Caco-2 (cell line): ENCODE measurements at places on chromosomes 5 and 9. TPM values are rescaled to one million over a fixed set of nuclear protein-coding genes. Genes with fewer than 3 reads are reported as not detected.

ARID3C gene
- not detected in 2 replicates for total RNA-seq

GRCh38 chr9:34656992-34657391 is 5.0 kb downstream of the IL11RA start:
- no peak for DNase-seq

DNA sequence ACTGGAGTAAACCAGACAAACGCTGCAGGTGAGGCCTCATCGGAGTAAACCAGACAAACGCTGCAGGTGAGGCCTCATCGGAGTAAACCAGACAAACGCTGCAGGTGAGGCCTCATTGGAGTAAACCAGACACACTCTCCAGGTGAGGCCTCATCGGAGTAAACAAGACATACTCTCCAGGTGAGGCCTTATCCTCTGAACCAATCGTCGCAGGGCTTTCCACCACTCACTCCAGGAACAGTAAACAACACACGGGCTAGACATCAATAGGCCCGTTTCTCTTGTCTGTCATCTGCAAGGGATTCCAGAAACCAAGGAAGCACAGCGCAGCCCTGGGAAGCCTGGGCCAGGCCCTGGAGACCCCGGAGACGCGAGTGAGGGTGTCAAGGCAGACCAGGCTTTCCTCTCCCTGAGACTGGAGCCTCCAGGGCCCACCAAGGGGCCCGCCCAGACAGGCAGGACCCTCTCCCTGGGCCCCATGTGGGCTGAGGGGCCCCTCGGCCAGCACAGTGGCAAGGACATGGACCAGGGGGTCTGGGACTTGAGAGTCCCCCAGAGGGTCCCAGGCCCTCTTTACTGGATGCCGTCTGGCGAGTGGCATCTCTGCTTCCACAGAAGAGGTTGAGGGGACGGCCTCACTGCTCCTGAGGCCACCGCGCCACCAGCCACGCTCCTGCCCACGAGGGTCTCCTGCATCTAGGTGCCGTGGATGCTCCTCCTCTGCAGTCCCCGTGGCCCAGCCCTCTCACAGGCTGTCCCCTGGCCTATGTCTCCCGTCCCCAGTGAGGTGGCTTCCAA is 26.4 kb upstream of the NSMF start:
- no peak for DNase-seq

- no peak for DNase-seq
Observed at GRCh38 chr9:68507806-68508145, 32.9 kb downstream of the TMEM252 start.
